Small intestine (tissue), 16 donors: ENCODE measurements at places on chromosomes 16 and 17.

- H3K36me3 ChIP-seq = no peaks in the 10 kb centered on the region
- DNase-seq = peak; percentile 83
- peaks cover 37% of the 10 kb centered on the region for H3K4me1 ChIP-seq
- H3K27ac ChIP-seq = no peak overlapping the region
- H3K27me3 ChIP-seq = no peaks in the 10 kb centered on the region
These were observed 5.4 kb upstream of the CSNK1D start for GRCh38 chr17:82278786-82279391.

DNA sequence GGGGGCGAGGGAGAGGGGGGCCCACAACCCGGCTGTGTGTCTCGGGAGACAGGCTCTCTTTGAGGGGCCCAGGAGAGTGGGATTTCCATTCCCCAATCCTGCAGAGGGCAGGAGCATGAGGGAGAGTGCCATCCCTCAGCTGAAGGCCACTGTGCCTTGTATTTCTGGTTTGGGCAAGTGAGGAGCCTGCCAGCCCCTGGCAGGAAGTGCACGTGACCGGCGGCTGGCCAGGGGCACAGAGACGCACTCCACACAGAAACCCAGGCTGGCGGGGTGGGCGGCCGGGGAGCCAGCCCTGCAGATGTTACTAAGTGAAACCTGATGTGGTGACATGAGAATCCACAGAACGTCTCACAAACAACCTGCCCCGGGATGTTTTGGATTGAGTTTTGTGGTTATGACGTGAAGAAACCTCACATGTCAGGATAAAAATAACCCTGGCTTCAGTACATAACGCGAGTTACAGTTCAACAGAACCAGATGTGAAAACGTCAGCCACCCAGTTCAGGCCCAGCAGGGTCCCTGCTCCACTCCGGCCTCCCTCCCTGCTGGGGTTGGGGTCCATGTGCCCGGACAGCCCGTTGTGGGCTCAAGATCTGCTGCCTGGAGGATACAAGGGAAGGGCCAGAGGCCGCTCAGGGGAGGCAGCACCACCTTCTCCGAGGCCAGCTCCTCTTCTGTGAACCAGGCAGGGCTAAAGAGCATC is 51.7 kb upstream of the MTSS2 start:
- H3K4me1 ChIP-seq = no peaks in the 10 kb centered on the region
- H3K36me3 ChIP-seq = peaks cover 9% of the 10 kb centered on the region
- peak; percentile 14 for DNase-seq
- H3K27ac ChIP-seq = peak overlapping the region; percentile 77
- H3K4me3 ChIP-seq = no peak overlapping the region

- H3K27me3 ChIP-seq = no peaks in the 10 kb centered on the region
- no peak overlapping the region for H3K27ac ChIP-seq
- H3K4me3 ChIP-seq = no peak overlapping the region
These were observed 90.9 kb downstream of the SDK2 start for GRCh38 chr17:73553311-73553710.

GRCh38 chr17:78839235-78839761 is 1.3 kb downstream of the USP36 start:
- DNase-seq = no peak
- no peaks in the 10 kb centered on the region for H3K27me3 ChIP-seq
- H3K36me3 ChIP-seq = peaks cover 16% of the 10 kb centered on the region
- no peaks in the 10 kb centered on the region for H3K4me1 ChIP-seq
- peak overlapping the region; percentile 81 for H3K27ac ChIP-seq

DNA sequence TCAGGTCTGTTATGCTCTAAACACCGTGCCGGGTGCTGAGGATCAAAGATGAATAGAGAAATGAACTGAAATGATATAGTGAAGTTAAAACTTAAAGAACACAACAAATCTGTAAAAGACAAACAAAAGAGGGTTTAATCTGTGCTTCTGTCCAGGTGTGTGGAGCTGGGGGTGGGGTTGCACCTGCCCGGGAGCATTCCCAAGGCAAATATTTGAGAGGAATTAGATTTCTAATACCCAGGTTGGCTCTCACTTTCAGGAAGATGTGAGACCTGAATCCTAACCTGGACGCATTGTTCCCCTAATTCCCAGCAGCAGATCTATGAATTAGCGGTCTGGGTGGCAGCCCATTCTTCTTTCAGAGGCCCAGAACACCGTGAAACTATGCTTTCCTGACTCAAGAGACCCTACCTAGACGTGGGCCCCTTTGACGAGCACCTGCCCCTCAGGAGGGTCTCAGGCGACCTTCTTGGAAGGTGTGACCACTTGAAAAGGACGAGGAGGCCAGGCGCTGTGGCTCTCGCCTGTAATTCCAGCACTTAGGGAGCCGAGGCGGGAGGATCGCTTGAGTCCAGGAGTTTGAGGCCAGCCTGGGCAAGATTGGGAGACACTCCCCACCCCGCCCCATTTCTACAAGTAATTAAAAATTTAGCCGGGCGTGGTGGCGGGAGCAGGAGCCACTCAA is 677 bp upstream of the RANGRF start:
- H3K27ac ChIP-seq = peak overlapping the region; percentile 96
- DNase-seq = no peak
- peaks cover 9% of the 10 kb centered on the region for H3K4me1 ChIP-seq
- no peaks in the 10 kb centered on the region for H3K27me3 ChIP-seq
- no peaks in the 10 kb centered on the region for H3K36me3 ChIP-seq
- H3K4me3 ChIP-seq = peak overlapping the region; percentile 75

DNA sequence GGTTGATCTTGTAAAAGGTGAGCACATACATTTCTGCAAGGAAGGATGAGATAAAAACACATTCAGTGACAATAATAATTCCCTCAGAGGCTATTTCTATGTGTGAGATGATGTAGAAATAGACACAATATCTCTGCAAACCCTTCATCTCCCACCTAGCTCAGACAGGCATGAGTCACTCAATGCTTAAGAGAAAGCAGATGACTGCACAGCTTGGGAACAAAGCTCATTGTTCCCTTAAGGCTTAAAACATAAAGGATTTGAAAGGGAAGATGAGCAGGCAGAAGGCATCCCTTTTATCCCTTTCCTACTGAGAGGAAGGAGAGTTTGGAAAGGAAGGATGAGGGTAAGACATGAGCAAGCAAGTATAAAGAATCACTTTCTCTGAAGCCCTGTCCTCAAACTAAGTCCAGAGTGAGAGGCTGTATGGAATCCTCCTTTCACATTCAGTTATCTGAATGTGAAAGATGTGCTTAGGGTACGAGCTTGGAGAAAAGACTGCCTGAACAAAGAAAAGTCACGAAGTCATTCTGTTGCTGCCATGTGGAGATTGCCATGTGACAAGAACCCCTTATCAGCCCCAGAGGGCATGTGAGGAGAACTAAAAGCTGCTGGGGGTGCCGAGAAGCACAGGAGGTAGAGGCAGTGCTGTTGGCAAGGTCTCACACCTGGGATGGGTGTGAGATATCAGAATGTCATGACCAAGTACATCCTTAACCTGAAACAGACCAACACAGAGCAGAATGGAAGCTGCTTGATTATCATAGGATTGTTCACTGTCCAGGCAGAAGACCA is 58.2 kb downstream of the CNTNAP4 start:
- H3K4me3 ChIP-seq = no peak overlapping the region
- DNase-seq = no peak
- no peak overlapping the region for H3K27ac ChIP-seq
- H3K4me1 ChIP-seq = no peaks in the 10 kb centered on the region

DNA sequence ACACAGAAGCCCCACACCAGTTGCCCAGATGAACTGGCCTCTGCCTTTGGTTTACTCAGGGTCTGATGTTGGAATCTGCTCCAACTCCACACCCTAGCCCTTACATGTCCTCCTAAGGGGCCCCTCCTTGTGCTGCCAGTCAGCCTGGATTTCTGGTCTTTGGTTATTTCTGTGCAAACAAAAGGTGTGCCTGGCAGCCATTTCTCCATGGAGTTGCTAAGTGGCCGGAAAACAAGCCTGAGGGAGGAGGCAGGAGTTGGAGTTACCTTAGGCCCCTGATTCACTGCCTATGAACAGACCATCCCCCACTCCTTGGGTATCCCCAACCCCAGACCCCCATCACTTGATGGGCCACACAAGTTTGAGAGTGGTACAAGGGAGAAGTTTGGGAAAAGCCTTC is 4.4 kb upstream of the ALKBH5 start:
- no peaks in the 10 kb centered on the region for H3K27me3 ChIP-seq
- H3K36me3 ChIP-seq = no peaks in the 10 kb centered on the region
- no peak overlapping the region for H3K27ac ChIP-seq
- no peak overlapping the region for H3K4me3 ChIP-seq

GRCh38 chr17:31811101-31811500 is 47.9 kb downstream of the COPRS start:
- H3K4me1 ChIP-seq = no peaks in the 10 kb centered on the region
- no peak overlapping the region for H3K4me3 ChIP-seq
- H3K27ac ChIP-seq = no peak overlapping the region
- no peaks in the 10 kb centered on the region for H3K27me3 ChIP-seq
- DNase-seq = no peak
- H3K36me3 ChIP-seq = no peaks in the 10 kb centered on the region

DNA sequence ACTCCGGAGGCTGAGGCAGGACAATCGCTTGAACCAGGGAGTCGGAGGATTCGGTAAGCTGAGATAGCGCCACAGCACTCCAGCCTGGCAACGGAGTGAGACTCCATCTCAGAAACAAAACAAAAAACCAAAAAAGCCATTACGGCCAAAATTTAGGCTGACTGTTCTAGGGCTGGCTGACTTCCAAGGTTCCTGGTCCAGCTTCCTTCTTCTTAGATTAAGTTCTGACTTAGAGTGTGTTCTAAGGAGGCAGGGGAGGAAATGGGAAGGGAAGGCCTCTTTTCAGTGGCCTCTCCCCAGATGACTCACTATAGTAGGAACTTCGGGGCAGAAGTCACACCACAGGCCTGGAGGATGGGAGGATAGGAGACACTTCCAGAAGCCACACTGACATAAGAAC is 27.7 kb upstream of the CLEC18B start:
- H3K36me3 ChIP-seq = peaks cover 12% of the 10 kb centered on the region
- H3K27me3 ChIP-seq = no peaks in the 10 kb centered on the region
- H3K4me3 ChIP-seq = no peak overlapping the region
- peak; percentile 91 for DNase-seq
- H3K27ac ChIP-seq = peak overlapping the region; percentile 67

DNA sequence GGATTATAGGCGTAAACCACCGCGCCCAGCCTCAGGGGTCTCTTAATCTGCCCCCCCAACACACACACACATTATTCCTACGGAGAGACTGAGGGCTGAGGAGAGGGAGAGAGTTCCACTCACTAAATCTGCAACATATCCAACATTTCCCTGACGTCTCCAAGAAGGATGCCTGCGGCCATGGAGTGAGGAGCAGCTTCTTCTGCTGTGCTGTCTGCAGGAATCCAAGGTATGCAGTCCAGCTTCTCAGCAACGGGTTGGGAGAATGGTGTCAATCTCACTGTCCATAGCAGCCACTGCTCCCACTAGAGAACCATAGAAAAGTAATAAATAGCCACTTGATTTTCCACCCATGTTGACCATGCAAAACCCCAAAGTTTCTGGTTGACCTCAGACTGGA is 5.1 kb upstream of the PLXDC1 start:
- H3K27ac ChIP-seq = no peak overlapping the region
- no peaks in the 10 kb centered on the region for H3K4me1 ChIP-seq
- H3K4me3 ChIP-seq = no peak overlapping the region
- H3K27me3 ChIP-seq = no peaks in the 10 kb centered on the region
- H3K36me3 ChIP-seq = no peaks in the 10 kb centered on the region
- DNase-seq = no peak

GRCh38 chr16:82808036-82808435 is 181.3 kb downstream of the CDH13 start:
- no peaks in the 10 kb centered on the region for H3K36me3 ChIP-seq
- no peaks in the 10 kb centered on the region for H3K27me3 ChIP-seq
- no peak for DNase-seq
- H3K4me3 ChIP-seq = no peak overlapping the region
- H3K4me1 ChIP-seq = no peaks in the 10 kb centered on the region

- no peak overlapping the region for H3K27ac ChIP-seq
- H3K27me3 ChIP-seq = no peaks in the 10 kb centered on the region
- no peaks in the 10 kb centered on the region for H3K4me1 ChIP-seq
- H3K36me3 ChIP-seq = no peaks in the 10 kb centered on the region
These were observed 7.9 kb upstream of the MON1B start for GRCh38 chr16:77183137-77183536.

- H3K27me3 ChIP-seq = no peaks in the 10 kb centered on the region
- H3K36me3 ChIP-seq = no peaks in the 10 kb centered on the region
- no peak overlapping the region for H3K27ac ChIP-seq
- no peak overlapping the region for H3K4me3 ChIP-seq
- DNase-seq = no peak
These were observed 141.6 kb downstream of the CDRT15L2 start for GRCh38 chr17:20721171-20721570.

GRCh38 chr16:79253100-79253631 is 347.4 kb downstream of the MAF start:
- no peak overlapping the region for H3K4me3 ChIP-seq
- H3K27me3 ChIP-seq = no peaks in the 10 kb centered on the region
- H3K36me3 ChIP-seq = no peaks in the 10 kb centered on the region
- H3K27ac ChIP-seq = no peak overlapping the region
- peaks cover 15% of the 10 kb centered on the region for H3K4me1 ChIP-seq

GRCh38 chr17:82238472-82239201 is 9.8 kb downstream of the SLC16A3 start:
- peaks cover 8% of the 10 kb centered on the region for H3K36me3 ChIP-seq
- H3K4me1 ChIP-seq = peaks cover 2% of the 10 kb centered on the region
- H3K4me3 ChIP-seq = no peak overlapping the region
- H3K27ac ChIP-seq = no peak overlapping the region
- H3K27me3 ChIP-seq = no peaks in the 10 kb centered on the region

DNA sequence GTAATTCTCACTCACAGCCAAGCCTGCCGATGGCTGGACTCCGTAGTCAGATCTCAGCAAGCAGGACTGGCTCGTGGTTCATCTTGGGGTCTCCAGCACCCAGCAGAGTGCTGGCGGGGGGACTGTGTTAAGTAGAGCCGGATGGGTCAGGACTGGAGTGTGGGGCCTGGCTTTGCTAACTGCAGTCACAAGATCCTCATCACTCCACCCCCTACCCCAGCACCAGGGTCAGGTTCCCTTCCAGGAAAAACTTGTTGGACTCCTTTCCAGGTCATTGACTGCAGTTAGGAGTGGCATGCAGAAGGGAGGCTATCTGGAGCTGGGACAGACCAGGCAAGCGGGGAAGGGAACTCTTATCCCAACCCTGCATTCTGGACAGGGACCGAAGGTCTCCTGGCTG is 6.0 kb downstream of the CIITA start:
- H3K36me3 ChIP-seq = no peaks in the 10 kb centered on the region
- H3K27me3 ChIP-seq = no peaks in the 10 kb centered on the region
- DNase-seq = peak; percentile 72
- peaks cover 15% of the 10 kb centered on the region for H3K4me1 ChIP-seq
- no peak overlapping the region for H3K4me3 ChIP-seq

DNA sequence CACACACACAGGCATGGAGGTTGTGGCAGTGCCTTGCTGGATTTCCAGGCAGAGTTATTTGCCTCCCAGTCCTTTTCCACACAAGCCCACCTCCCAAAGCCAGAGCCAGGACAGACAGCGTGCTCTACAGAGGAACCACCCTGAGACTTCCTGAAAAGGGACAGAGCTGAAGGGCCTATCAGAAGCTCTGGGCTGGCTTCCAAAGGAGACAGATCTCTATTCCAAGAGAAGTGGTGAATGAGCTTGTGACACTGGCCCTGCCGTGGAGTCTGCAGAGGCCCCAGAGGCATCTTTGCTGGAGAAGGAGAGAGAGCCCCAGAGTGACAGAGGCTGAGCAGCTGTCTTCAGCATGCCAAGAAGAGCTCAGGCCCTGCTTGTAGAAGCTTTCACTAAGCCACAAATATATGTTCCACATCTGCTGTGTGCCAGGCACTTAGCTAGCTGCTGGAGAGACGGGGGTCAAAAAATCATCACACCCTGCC is 8.3 kb upstream of the LPCAT2 start:
- H3K4me1 ChIP-seq = peaks cover 12% of the 10 kb centered on the region
- H3K4me3 ChIP-seq = no peak overlapping the region
- H3K36me3 ChIP-seq = peaks cover 17% of the 10 kb centered on the region
- no peaks in the 10 kb centered on the region for H3K27me3 ChIP-seq
- no peak overlapping the region for H3K27ac ChIP-seq

GRCh38 chr16:74623214-74623838 is 16.4 kb upstream of the GLG1 start:
- peak; percentile 66 for DNase-seq
- no peak overlapping the region for H3K4me3 ChIP-seq
